DND-41 (cell line): ENCODE measurements at places on chromosomes 7 and 10.

DNA sequence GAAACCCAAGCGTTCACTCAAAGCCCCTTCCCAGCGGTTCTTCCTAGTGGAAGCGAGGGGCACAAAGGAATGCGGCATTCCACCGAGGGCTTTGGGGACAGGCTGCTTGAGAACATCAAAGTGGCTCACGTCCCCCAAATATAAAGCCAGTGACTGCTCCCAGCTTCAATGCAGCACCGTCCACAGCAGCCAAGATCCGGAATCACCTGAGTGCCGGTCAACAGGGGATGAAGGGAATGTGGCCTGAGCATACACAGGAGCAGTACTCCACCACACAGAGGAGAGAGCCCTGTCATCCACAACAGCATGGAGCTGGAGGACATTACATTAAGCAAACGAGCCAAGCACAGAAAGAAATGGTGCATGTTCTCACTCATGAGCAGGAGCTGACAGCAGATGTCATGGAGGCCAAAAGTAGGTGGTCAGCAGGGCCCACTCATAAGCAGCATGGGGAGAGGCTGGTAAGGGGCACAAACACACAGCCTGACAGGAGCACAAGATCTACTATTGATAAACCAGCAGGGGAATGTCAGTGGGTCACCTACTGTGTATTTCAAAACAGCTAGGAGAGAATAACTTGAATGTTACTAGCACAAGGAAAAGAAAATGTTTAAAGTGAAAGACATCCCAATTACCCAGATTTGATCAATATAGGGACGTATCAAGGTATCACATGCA, 79.5 kb downstream of the DIP2C start:
- no peaks in the 10 kb centered on the region for H3K4me1 ChIP-seq
- peaks cover 3% of the 10 kb centered on the region for H3K27me3 ChIP-seq
- H3K27ac ChIP-seq, result no peak overlapping the region
- H3K36me3 ChIP-seq, result no peaks in the 10 kb centered on the region
- no peak for DNase-seq

DNA sequence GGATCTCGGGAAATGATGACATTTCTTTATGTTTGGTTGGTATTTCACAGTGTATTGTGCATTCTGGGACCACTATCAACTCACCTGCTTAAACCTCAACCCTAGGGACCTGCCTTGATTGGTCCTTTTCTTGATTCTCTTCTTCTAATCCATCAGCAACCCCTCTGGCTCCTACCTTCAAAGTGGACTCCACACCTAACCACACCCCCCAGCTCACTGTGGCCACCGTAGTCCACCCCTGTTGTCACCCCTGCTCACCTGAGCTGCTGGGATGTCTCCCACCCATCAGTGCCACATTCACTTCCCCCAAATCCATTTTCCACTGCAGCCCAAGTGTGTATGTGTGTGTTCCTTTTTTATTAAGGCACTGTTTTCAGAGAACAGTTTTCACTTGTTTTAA, 145.0 kb downstream of the PLPP4 start:
- H3K27me3 ChIP-seq, result no peaks in the 10 kb centered on the region
- no peak overlapping the region for H3K4me3 ChIP-seq
- no peak for DNase-seq

- no peak overlapping the region for H3K27ac ChIP-seq
- no peaks in the 10 kb centered on the region for H3K4me1 ChIP-seq
- DNase-seq, result no peak
- H3K36me3 ChIP-seq, result no peaks in the 10 kb centered on the region
- H3K27me3 ChIP-seq, result no peaks in the 10 kb centered on the region
- no peak overlapping the region for H3K4me3 ChIP-seq
These were observed 37.2 kb upstream of the RTKN2 start for GRCh38 chr10:62305813-62306212.

GRCh38 chr7:64893401-64893800, 9.7 kb upstream of the ZNF273 start:
- H3K27me3 ChIP-seq, result no peaks in the 10 kb centered on the region
- H3K36me3 ChIP-seq, result no peaks in the 10 kb centered on the region
- no peaks in the 10 kb centered on the region for H3K4me1 ChIP-seq
- no peak for DNase-seq
- H3K4me3 ChIP-seq, result no peak overlapping the region

GRCh38 chr10:86979977-86980448, 11.7 kb downstream of the ADIRF start:
- peaks cover 5% of the 10 kb centered on the region for H3K27me3 ChIP-seq
- DNase-seq, result no peak
- H3K4me1 ChIP-seq, result no peaks in the 10 kb centered on the region
- no peaks in the 10 kb centered on the region for H3K36me3 ChIP-seq

DNA sequence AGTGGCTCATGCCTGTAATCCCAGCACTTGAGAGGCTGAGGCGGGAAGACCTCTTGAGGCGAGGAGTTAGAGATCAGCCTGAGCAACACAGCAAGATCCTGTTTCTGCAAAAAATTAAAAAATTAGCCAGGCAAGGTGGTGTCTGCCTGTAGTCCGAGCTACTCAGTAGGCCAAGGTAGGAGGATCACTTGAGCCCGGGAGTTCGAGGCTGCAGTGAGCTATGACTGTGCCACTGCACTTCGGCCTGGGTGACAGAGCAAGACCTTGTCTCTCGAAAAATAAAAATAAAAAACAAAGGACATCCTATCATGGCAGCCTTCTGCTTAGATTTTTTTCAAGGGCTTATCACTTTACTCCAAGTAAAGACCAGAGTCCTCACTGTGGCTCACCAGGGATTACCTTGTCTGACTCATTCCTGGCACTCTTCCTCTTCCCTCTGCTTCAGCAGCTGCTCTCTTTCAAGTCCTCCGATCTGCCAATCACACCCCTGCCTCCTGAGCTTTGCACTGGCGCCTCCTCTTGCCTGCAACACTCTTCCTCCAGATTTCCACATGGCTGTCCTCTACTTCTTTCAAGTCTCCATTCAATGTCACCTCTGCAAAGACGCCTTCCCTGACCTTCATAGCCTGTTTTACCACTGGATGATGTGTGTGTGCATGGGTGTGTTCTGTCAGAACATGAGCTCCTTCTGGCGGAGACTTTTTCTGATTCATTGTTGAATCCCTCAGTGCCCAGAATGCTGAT, 7.7 kb downstream of the PRTFDC1 start:
- H3K36me3 ChIP-seq, result no peaks in the 10 kb centered on the region
- no peak overlapping the region for H3K4me3 ChIP-seq
- H3K27me3 ChIP-seq, result no peaks in the 10 kb centered on the region
- H3K27ac ChIP-seq, result no peak overlapping the region
- DNase-seq, result peak; percentile 17
